ENCODE measurements at places on chromosomes 5 and 9.

GRCh38 chr5:172164769-172165212 lies 23.2 kb downstream of the STK10 start:
- no peak for DNase-seq

DNA sequence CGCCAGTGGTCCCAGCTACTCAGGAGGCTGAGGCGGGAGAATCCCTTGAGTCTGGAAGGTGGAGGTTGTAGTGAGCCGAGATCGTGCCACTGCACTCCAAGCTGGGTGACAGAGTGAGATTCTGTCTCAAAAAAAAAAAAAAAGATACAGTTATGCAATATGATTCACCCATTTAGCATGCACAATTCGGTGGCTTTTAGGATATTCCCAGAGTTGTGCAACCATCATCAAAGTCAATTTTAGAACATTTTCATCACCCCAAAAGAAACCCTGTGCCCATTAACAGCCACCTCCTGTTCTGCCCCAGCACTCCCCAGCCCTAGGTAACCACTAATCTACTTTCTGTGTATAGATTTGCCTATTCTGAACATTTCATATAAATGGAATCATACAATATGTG lies 4.3 kb upstream of the DHFR start:
- no peak for DNase-seq

- no peak for DNase-seq
Measured at GRCh38 chr5:111635151-111635902, 121.7 kb downstream of the NREP start.

GRCh38 chr5:79560771-79561524 lies 47.0 kb upstream of the HOMER1 start:
- DNase-seq: no peak

GRCh38 chr9:109289186-109289585 lies 31.7 kb downstream of the EPB41L4B start:
- DNase-seq: no peak

- DNase-seq: no peak
Measured at GRCh38 chr5:166331521-166331920, 1959.9 kb upstream of the WWC1 start.

DNA sequence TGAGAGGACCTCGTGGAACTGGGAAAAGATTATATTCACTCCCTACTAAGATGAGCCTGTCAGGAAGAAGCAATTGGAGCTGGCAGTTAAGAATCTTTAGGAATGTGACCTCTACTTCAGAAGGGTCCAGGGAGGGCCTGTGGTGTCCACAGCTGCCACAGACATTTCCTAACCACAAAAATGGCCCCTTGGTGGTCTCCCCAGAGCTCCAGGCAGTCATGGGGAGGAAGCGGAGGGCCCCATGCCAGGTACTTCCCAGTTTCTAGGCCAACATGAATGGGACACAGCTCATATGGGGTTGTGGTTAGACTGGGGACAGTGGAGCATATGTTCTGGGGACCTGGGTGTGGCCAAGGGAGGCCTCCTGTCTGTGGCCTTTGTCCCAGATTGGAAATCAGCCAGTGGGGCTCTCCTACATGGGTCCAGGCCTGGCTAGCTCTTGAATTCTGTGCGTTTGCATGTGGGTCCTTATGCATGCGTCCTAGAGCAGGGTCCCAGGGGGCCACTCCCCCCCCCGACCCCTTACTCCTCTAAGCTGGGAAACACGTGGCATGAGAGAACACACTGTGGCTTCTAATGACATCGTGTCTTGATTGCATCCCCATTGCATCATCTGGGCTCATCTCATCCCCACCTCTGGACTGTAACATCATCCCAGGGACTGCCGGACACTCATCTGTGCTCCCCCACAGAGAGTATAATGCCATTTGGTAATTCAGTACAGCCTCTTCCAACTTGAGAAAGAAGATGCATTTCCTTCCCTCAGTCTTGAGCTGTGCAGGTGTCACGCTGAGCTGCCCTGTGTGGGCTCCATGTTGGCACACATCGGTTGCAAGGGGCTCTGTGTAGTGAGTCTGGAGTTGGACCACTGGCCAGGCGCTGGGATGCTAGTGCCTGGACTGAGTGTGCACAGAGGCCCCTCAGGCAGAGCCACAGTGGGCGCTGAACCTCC lies 31.3 kb downstream of the IRF1 start:
- DNase-seq: no peak

DNA sequence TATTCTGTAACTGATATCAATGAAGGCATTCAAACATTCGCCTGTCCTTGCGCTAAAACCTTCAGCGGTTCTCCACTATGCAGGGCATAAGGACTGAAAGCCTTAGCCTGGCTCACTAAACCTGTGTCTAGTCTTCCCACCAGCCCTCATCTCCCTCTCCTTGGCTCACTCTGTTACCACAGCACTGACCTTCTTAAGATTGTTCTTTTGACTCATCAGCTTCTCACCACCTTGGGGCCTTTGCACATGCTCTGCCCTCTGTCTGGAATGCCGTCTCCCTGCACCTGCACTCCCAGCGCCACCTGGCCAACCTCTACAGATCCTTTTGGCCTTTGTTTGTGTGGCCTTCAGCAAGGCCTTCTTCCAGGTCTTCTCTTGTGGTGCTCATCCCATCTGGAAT lies 131.8 kb upstream of the IER5L start:
- no peak for DNase-seq

All from amygdala (tissue), 56 donors.